Epithelial cell of umbilical artery (primary cell): ENCODE measurements at places on chromosomes 4 and X. TPM values are rescaled to one million over a fixed set of nuclear protein-coding genes. Genes with fewer than 3 reads are reported as not detected.

RHOXF2 gene
- not detected in 2 replicates for total RNA-seq

ARMCX1 gene
- total RNA-seq: 26.6 and 42.2 TPM in 2 replicates

SLC16A2 gene
- total RNA-seq: 0.65 and 0.91 TPM in 2 replicates

DSPP gene
- not detected in 2 replicates for total RNA-seq

GAGE12J gene
- total RNA-seq: not detected in 2 replicates

COL4A5 gene
- 10.4 and 26.7 TPM in 2 replicates for total RNA-seq

CTBP1 gene
- total RNA-seq: 219 and 255 TPM in 2 replicates

ZIC3 gene
- not detected in 2 replicates for total RNA-seq

RAI2 gene
- 0.32 TPM in 1 of 2 replicates, not detected in the other for total RNA-seq

IL1RAPL1 gene
- total RNA-seq: 5.9 and 6.2 TPM in 2 replicates

CCDC158 gene
- total RNA-seq: under 0.01 TPM in 1 of 2 replicates, not detected in the other

ARSH gene
- total RNA-seq: not detected in 2 replicates

DRP2 gene
- 0.15 and 0.32 TPM in 2 replicates for total RNA-seq

MAGEA8 gene
- total RNA-seq: not detected in 2 replicates

MBNL3 gene
- 1.9 and 2.3 TPM in 2 replicates for total RNA-seq

COX7B2 gene
- not detected in 2 replicates for total RNA-seq

TLR10 gene
- not detected in 2 replicates for total RNA-seq

ZCCHC18 gene
- 1.3 and 2.9 TPM in 2 replicates for total RNA-seq

TCEAL6 gene
- total RNA-seq: not detected in 2 replicates

MTMR8 gene
- total RNA-seq: 0.15 and 0.65 TPM in 2 replicates

FUNDC1 gene
- 14.3 and 14.7 TPM in 2 replicates for total RNA-seq

SPATA4 gene
- total RNA-seq: under 0.01 TPM in 1 of 2 replicates, not detected in the other

LRCH2 gene
- total RNA-seq: 4.2 and 5.8 TPM in 2 replicates

CLNK gene
- total RNA-seq: not detected in 2 replicates
